Activated T-helper 1 cell treated with anti-CD3 and anti-CD28 coated beads, Interleukin-2, amount 50 U/mL, for 16 hours (primary cell): ENCODE measurements at places on chromosomes 7 and 10.

GRCh38 chr10:63819753-63820329 is 298.6 kb downstream of the REEP3 start:
- DNase-seq = no peak

GRCh38 chr7:133739817-133740216 is 387.3 kb upstream of the LRGUK start:
- DNase-seq = no peak

GRCh38 chr10:83075016-83075814 is 1064.1 kb upstream of the GHITM start:
- no peak for DNase-seq

DNA sequence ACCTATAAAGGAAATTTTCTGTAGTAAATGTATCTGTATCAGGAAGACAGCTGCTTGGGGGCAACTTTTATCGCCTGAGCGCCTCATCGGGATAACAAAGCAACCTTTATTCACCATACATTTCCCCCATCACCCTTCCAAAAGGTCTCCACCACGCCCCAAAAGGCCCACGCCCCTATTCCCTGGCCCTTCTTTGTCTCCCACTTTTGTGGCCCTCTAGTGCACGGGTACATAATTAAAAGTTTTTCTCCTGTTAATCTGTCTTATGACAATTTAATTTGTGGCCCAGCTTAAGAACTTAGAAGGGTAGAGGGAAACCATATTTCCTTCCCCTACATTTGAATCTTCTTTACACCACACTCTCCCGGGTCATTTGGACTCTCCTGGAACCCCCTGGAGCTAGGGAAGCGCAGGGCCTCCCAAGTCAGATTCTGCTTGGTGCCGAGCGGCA is 625 bp downstream of the RP9 start:
- DNase-seq = no peak

DNA sequence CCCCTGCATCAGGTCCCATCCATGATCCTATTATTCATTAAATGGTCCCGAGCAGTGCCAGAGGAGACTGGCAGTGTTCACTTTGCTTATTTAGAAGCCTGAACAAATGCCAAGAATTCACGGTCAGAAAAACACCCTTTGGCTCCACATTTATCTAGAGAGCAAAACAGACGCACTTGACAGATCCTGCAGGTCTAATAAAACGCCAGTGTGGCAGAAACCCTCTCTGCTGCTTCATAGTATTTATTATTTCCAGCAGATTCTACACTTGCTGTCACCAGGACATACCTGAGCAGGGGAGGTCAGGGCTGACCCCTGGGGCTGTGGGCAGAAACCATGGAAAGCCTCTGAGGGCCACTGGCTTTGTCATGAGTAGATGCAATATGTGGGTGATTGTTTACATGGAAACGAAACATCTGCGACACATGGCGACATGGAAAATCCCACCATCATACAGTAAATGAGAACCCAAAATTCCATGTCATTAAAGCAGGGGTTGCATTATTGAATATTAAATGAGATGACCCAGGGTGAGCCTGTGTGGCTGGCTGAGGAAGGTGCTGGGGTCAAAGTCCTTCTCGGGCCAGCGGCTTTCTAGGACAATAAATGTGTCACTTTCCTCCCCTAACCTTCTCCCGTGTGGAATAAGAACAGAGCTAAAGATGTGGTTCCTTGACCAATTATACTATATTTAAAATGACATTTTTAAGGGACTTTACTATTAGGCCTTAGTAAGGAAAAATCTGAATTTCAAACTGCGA is 205.9 kb upstream of the SVIL start:
- no peak for DNase-seq

GRCh38 chr10:115814542-115814941 is 458.5 kb downstream of the GFRA1 start:
- DNase-seq = no peak

GRCh38 chr7:70178787-70179186 is 580.5 kb downstream of the AUTS2 start:
- no peak for DNase-seq

- no peak for DNase-seq
Observed at GRCh38 chr10:15595260-15595659, 124.5 kb downstream of the ITGA8 start.

GRCh38 chr10:36048236-36048635 is 406.1 kb upstream of the FZD8 start:
- no peak for DNase-seq

DNA sequence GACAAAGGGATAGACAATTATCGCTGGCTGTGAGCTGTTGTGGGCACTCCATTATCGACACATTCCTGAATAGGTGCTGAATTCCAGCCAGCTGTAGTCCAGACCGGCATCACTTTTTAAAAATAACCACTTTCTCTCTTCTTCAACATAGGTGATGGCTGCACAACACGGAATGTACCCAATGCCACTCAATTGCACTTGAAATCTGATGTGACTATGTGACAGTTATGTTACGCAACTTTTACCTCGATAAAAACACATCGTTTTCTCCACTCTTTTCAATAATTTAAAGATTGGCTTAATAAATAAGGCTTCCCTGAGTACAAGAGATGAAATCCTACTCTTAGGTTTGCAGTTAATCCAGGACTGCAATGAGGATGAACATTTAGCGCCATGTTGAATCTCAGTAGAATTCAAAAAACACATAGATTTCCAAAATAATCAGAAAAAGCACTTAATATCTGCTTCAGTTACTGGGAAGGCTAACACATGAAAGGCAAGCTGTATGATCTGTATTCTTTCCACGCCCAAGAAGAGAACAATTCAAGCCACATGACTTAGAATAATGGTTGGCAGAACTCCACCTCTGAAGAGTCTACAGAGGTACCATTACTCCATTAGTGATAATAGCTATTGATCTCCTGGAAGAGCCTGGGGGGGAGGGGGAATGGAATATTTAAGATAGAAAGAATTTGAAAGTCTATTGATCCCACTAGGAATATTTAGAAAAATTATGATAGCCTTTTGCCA is 3.6 kb downstream of the YWHAG start:
- DNase-seq = no peak

DNA sequence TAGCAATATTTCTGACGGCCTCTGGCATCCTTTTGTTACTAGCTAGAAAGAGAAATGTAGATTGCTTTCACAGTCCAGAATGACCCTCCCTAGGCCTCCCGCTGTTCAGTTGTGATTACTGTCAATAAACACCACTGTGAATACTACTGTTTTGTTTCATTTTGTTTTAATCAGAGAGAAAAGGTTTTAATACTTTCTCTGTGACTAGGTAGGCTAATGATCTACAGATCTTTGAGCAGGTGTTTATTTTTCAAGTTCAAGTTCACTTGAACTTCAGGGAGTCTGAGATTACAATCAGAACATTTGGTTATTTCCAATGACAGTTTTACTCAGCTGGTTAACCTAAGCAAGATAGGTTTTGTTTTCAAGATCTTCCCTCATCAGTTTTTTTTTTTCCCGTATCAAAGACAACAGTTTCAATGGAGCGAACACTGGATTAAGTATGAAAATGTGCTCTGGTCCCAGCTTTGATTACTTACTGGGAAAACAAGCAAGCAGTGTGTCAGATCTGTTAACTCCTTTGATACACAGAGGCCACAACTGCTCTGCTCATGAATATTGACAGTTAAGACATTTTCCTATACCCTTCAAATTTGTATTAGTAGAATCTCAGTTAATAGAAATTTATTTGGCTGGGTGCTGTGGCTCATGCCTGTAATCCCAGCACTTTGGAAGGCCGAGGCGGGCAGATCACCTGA is 34.8 kb downstream of the VKORC1L1 start:
- no peak for DNase-seq

DNA sequence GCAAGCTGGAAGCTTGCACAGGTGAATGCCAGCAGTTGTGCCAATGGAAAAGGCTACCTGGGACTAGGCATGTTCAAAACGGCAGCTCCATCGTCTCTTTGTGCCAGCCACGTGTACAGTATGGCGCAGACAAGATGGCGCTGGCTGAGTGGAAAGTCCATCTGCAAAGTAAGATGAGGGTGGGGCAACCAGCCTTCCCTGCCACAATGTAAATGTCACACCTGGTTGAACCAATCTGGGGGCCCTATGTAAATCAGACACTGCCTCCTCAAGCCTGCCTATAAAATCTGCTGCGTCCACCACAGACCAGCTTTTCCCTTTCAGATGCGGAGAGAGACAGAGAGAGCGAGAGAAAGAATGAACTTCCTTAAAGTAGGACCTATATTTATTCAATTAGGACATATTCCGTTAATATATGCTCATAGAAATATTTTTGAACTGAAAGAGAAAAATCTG is 18.5 kb upstream of the C7orf33 start:
- DNase-seq = no peak

DNA sequence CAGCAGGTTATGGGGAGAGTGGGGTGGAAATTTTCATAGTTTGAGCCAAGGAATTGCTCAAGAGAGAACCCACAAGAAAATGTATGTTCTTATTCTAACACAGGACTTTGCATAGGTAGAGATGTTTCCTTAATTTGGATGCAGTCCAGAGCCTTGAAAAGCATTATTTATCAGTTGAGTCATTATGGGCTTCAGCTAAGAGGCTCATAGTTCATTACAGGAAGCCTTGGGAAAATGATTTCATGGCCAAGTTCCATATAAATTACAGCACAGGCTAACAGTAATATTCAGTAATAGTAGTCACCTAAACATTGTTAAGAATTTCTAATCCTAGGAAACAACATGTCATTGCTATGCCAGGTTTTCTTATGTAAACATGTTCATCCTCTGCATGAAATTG is 131.1 kb upstream of the PTPRZ1 start:
- no peak for DNase-seq

DNA sequence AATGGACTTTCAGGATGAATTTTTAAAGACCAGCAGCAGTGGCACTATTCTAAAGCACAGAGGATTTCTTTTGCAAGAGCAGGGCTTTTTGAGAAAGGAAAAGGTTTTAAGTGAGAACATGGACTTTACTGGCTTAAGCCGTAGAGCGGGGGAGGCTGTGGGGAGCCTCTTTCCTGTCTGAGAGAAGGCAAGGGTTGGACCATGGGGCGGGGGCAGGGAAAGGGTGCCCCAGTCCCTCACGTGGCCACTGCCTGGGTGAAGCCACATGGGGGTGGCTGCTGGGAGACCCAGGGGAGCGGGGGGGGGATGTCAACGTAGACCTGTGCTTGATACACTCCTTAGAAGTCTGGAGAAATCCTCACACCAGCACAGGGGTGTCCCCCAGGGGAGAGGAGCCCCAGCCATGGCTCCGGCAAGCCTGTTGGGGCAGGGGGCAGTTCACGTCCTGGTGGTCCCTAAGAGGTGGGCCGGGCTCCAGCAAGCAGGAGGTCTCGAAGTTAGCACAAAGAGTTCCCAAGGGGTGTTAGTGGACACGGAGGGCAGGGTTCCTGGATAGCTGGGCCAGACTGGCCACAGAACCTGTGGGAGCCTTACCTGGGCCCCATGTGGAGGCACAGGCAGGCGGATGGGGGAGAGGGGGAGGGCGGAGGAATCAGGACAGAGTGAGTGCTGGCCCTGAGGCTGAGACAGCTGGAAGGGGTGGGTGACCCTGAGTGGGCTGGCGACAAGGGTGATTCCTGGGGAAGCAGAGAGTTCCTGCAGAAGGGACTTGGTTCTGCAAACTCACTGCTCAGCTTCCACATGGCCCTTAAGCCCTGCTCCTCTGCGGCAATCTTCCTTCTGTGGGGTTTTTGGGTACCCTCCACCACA is 36.9 kb upstream of the ELFN1 start:
- DNase-seq = no peak

- DNase-seq = no peak
Observed at GRCh38 chr7:33909755-33910154, 4.4 kb downstream of the BMPER start.

- no peak for DNase-seq
Observed at GRCh38 chr10:1148855-1149605, 92.8 kb downstream of the WDR37 start.
